ENCODE measurements at places on chromosomes 11 and 22. TPM values are rescaled to one million over a fixed set of nuclear protein-coding genes. Genes with fewer than 3 reads are reported as not detected.

DNA sequence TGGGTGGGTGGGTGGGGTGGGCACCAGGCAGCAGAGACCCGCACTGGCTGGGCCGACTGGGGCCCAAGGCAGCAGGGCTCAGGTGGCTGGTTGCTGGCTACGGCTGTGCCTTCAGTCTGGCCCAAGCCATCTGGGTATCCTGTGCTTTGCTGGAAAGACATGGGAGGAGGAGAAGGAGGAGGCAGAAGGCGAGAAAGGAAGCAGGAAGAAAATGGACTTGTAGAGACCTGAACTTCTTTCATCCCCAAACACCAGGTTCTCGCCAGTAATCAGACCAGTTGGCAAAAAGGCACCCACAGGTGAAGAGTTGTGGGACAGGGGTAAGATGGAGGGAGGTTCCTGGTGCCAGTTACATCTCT is 78.8 kb downstream of the IGLL1 start:
- no peak for DNase-seq

GRCh38 chr11:26951809-26952515 is 42.0 kb upstream of the FIBIN start:
- DNase-seq: no peak

- DNase-seq: no peak
Measured at GRCh38 chr11:34379539-34379938, 21.7 kb upstream of the ABTB2 start.

GRCh38 chr11:13347901-13348300 is 70.3 kb downstream of the BMAL1 start:
- no peak for DNase-seq

DNA sequence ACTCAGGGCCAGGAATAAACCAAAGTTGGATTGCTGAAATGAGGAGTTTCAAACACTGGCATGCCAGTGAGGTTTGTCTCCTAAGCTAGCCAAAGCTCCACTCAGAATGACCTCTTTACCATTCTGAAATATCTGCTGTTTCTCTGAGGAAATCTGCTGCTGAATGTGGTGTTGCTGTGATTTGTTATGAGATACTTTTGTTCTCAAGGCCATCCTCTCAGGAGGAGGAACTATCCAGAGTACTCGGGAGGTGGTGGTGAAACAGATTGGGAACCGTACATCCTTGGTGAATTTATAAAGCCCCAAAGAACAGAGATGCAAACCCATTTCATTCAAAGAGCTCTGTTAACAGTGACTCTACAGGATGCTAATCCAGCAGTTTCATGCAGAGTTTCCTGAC is 50.5 kb downstream of the BDNF start:
- no peak for DNase-seq

DNA sequence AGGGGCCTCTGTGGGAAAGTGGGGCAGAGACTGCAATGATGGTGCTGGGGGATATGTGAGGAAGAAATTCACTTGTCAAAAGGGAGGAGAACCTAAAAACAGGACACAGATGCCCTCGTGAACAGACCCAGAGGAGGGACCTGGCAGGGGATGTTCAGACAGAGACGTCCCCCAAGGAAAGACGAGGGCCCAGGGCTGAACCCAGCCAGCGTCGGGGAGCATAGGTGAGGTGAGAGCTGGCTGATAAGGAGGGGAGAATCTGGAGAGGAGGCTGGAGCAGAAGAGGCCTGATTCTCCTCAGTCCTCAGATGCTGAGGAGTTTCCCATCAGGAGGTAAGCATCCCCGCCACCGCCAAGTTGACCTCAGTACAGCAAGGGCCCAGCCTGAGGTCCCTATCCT is 31.4 kb downstream of the IGLL5 start:
- no peak for DNase-seq

- no peak for DNase-seq
Measured at GRCh38 chr22:20426259-20426615, 11.4 kb downstream of the SCARF2 start.

DNA sequence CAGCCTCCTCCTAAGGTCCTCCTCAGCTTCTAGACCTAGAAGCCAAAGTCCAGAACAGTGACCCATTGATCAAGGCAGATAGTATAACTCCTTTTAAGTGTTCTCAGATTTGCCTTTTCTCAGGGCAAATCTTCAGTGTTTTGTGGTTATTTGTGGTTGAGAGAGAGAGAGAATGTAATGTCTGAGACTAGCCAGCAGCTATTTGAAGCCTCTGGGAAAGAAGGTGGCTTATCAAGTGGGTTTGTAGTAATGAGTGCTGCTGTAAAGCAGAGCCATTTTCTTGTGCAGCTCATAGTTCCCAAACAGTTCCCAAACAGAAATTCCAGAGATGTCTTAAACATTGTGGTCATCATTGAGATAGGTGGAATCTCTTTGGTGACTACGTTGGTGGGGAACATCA is 89.5 kb downstream of the RNF169 start:
- DNase-seq: no peak

- DNase-seq: no peak
Measured at GRCh38 chr22:37953062-37953436, 352 bp downstream of the C22orf23 start.

GRCh38 chr22:28815111-28815510 is 14.7 kb upstream of the XBP1 start:
- DNase-seq: no peak

DNA sequence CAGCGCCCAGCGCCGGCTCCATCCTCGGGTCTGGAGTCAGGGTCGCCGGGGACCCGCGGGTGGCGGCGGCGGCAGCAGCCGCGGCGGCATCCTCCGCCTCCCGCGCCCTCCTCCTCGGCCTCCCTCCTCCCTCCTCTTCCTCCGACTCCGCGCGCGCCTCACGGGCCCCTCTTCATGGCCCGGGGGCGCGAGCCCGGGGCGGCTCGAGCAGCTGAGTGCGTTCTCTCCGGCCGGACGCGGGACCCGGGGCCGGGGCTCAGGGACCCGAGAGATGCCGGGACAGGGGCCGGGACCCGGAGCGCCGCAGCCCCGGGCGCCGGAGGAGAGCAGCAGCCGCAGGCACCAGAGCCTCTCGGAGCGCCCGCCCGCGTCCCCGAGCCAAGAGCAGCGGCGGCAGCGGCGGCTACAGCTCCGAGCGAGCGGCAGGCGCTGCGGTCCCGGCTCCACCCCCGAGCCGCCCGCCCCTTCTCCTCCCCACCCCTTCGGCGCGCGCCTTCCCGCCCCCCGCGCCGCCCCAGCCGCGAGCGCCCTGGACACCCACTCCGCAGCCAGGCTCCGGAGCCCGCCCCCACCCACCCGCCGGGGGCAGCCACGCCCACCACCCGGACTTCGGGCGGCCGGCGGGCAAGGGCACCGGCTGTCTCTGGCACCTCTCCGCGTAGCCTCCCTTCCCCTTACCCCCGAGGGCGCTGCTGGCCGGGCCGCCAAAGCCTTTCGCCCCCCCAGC is at the start of gene CHST1:
Gene CHST1 (minus strand): TSS at position 417 of the 727 bp plus-strand sequence. CDS start 14,699 bp downstream, outside the sequence.
- DNase-seq: peak; percentile 76

- no peak for DNase-seq
Measured at GRCh38 chr11:29162491-29162890, 854.3 kb downstream of the KCNA4 start.

DNA sequence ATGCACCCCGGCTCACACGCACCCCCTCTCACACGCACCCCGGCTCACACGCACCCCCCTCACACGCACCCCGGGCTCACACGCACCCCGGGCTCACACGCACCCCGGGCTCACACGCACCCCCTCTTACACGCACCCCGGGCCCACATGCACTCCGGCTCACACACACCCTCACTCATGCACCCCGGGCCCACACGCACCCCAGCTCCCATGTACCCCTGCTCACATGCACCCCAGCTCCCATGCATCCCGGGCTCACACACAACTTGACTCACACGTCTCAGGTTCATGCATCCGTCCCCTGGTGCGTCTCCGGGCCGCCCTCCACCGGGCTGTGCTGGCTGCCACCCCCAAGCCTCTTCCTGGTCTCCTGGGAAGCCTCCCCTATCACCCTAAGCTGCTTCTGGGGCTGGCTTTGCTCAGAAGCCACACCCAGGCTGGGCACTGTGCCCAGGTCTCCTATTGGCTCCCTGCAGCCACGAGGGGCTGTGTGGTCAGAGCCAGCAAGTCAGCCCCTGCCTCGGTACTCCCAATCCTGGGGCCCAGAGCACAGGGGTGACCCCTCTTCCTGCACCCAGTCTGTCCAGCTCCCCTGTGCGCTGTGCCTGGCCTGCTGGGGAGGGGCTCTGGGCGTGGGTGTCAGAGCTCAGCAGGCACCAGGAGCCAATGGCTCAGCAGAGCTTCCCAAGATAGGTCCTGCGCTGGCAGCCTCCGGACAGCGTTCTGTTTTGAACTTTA is 16.9 kb downstream of the TSPAN4 start:
- no peak for DNase-seq

GRCh38 chr22:24599514-24599913 is 3.5 kb upstream of the GGT1 start:
- DNase-seq: peak; percentile 68

DNA sequence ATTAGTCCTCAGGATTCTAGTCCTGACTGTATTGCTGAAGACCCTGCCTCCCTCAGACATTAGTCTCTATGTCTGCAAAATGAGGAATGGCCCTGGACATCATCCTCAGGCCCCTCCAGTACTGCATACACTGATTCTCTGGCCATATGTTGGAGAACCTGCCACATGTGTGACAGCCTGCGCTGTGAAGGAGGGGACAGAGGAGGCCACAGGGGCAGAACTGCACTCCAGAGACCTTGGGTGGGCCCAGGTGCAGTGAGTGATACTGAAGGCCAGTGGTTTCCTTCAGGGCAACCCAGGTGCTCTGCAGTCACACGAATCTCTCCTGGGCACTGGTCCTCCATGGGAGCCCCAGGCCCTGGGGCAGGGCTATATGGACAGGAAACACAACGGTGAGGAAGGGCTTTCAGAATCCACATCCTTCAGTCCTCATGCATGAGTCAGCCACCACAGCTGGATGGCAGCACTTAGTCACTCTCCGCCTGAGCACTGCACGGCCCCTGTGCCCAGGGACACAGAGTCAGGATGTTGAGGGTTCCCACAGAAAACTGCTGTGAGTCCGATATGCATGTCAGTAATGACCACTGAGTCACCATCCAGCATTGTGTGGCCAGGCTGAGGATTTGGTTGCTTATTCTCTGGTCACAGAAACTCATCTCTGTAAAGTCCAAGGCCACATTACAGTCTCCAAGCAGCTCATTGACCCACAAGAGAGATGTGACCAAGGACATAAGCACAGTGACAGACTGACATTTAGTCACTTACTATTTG is 39.7 kb downstream of the ME3 start:
- peak; percentile 89 for DNase-seq

DNA sequence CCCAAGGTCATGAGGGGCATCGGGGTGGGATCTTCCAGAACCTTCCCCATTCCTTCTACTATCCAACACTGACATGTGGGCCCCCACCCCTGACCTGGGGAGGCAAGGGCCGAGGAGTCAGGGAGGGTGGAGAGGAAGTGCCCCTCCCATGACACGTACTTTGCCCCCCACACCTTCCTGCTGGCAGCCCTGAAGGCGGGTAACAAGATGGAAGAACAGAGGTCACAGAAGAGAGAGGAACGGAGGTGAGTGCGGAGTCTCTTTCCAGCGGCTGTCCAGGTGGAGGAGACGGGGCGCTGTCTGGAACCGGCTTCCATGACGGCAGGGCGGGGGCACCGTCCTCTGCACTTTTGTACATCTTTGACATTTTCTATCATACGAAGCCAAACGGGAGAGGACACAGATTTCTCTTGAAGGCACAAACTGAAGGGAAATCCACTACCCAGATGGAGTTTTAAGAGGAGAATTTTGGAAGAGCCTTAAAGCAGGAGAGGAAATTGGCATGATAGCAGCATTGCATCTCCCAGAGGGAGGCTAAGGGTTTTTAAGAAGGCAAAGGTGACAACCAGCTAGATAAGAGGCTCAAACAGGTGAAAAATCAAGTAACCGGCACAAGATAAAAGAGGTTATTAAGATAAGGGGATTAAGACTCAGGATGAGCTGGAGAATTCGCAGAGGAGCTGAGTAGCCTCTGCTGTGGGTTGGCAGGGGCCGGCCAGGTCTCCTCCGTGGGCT is 16.7 kb downstream of the OSBPL5 start:
- no peak for DNase-seq

Gene SPTY2D1
- total RNA-seq: 19.3 TPM

Gene RBMXL2
- total RNA-seq: 0.19 TPM

Gene OLFML1
- 1.5 TPM for total RNA-seq

Gene UPK3A
- not detected for total RNA-seq

Gene TCN1
- not detected for total RNA-seq

Gene VPREB1
- not detected for total RNA-seq

Gene TRIM66
- total RNA-seq: 5.0 TPM
